ENCODE measurements at places on chromosomes 12 and 14. TPM values are rescaled to one million over a fixed set of nuclear protein-coding genes. Genes with fewer than 3 reads are reported as not detected.

The MYO1H gene
- not detected for total RNA-seq

DNA sequence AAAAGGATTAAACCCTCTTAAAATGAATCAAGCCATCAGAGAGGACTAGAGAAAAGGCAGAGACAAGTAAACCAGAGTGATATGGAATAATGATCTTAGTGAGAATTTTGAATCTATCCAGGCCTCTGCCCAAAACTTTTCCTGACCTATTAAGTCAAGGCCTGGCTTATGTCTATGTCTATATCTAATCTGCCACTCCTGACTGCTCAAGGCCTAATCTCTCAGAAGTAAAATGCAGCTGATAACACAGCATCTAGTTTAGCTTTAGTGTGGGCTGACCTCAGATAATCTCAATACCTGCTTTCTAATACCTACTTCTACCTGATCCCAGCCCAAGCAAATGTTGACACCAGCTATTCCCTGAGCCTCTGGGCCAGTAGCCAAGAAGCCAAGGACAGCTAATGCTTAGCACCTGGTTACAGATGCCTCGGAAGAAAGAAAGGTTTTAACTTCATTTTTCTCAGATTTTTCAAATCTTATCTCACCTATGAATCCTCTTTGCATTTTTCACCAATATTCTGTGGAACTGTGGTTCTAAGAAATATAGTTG, 1472.5 kb upstream of the SEL1L start:
- DNase-seq = no peak

GRCh38 chr12:50569321-50569720, 64.5 kb downstream of the DIP2B start:
- DNase-seq = no peak

DNA sequence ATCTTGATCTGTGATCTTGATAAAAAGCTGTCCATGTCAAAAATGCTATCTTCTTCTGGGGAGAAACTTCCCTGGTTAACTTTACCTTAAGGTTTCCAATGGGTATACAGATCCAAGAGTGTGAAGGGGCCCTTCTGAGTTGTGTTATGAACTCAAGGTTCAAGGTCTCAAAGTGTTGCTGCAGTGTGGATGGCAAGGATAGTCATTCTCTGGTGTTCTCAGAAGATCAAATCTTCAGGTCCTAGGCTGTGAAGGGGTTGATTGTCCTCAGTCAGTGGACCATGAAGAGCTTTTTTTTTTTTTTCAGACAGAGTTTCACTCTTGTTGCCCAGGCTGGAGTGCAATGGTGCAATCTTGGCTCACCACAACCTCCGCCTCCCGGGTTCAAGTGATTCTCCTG, 114.4 kb downstream of the SPTSSA start:
- no peak for DNase-seq

- DNase-seq = no peak
Measured at GRCh38 chr12:64752833-64753238, 6.4 kb downstream of the GNS start.

DNA sequence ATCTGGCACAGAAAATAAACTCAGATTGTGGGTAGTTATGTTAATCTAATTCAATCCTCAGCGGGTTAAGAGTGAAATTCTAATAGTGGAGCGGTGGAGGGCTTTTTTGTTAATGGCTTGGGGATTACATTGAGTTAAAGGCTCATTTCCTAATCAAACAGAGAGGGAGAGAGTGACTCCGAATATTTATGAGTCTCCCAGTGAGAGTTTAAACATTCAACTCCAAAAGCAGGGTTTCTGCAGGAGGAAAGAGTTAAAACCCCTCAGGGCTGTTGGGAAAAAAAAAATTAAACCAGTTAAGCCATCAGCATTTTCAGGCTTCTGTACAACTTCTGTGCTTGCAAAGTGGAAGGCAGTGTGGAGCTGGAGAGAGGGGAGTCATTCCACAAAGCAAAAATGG, 62.1 kb upstream of the ESRRB start:
- DNase-seq = no peak

DNA sequence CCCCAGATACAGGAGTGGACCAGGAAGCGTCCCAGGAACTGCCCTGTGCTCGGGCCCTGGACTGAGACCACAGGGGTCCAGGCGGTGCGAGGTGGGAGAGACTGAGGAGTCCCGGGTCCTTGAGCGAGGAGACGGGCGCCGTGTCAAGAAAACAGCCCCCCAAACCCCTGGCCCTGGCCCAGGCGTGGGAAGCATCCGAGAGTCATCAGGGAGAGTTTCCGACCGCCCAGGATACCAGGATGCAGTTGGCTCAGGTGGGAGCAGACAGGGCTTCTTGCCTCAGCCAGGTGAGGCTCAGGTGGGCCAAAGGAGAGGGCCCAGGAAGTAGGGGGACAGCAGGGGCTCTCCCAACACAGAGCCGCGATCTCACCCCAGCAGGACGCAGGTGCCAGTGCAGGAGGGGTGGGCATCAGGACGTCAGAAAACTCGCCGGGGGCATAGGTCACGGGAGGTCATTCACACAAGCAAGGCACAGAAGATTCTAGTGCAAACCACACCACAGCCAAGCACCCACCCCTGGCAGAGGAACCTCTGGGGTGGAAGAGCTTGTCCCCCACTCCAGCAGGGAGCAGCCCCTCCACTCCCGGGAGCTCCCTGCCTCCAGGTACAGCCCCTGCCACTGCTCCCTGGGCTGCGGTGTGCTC, 102.5 kb upstream of the EIF5 start:
- no peak for DNase-seq
